ENCODE measurements at places on chromosomes 5 and 9.
A peak's percentile ranks its signal among the peaks of the same experiment; 100 is the strongest.

DNA sequence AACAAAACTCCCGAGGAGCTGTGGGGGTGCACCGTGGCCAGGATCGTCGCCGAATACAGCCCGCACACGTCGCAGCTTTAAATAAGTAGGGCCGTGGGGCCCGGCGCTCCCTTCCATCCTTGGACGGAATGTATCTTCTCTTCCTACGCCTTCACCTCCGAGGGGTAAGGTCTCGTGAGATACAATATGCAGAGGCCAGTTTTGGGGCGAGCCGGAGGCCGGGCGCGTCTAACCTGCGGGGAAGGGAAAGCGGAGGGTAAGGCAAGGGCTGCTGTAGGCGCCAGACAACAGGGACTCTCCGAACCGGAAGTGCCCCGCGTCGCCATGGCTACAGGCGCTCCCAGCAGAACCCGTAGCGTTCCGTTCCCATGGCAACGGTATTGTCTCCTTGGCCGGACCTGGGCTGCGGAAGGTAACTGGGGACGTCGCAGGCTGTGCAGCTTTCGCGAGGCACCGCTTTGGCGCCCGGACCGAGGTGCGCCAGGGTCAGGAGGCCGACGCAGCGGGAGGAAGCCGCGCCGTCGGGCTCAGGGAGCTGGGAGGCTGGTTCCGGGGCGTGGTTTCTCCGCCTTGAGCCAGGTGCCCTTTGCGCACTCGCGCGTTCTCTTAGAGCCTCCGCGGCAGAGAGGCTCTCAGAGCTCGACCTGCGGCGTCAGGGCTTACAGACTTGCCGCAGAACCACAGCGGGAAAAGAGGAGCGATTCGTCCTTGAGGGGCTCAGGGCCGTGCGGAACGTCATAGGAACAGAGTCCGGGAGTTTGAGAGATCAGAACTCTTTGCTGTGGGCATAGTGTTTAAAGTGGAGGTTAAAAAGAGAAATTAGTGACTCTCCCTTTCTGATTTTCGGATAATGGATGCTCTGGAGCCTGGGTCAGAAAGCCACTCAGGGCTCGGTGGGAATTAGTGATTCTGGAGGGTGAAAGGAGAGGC is at the start of gene TTC23L:
TSS of gene TTC23L (plus strand) at position 380 of the 930 bp plus-strand sequence. CDS start 1,508 bp downstream, outside the sequence.
- peak; percentile 85 for DNase-seq

DNA sequence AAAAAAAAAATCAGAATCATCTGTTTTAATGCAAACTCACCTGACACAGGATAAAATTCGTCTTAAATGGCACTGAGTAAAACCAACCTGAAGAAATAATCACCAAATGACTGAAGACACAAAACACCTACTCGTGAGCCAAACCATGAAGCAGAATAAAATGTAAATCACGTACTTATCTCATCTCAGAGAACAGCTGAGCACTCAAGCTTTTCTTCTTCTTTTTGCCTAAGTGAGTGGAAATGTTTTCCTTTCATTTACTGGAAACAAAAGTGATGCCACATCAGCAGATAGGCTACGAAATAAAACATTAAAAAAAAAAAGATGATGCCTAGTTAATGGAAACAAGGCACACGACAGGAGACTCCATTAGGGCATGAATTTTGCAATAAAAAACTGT is 36.4 kb downstream of the ATPSCKMT start:
- no peak for DNase-seq

DNA sequence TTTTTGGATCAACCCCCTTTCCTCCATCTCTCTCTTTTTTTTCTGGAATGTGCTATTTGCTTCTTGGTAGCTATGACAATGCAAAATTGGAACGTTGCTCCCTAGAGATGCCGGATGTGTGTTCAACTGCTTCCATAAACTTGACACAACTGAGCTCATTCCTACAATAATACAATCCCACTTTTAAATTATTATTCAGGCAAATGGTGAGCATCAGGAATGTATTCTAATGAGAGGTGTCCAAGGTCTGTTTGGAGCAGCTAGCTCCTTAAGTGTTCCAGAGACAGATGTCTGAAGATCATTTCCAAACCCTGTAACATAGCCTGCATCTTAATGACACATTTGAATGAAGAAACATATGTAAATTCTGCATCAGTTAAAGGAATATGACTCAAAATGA is 518.4 kb downstream of the TAF11L14 start:
- no peak for DNase-seq

DNA sequence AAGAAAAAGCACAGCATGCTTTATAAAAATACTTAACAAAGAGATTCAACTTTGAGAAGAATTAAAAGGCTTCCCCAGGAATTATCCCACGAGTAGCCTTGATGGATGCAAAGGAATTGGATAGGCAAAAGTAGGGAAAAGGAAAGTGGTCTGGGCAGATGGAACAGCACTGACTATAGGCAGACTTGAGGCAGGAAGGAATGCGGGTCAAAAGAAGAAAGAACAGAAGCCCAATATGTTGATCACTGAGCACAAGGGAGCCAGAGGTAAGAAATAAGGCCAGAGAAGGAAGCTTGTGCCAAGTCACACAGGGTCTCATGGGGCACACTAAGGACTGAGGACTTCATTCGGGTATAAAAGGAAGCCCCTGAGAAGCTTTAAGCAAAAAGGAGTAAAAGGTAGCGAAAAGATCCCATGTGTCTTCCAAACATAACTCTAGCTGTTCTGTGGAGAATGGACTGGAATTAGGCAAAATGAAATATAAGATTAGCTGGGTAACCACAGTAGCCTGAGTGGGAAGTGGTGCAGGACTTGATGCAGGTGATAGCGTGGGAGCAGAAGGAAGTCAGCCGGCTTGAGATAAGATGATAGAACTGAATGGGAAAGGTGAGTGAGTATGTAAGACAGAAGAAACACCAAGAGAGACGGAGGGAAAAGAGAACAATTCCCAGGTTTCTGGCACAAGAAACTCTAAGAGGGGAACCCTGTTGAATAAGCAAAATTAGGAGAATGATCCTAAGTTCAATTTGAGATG is 106.6 kb downstream of the DENND1A start:
- DNase-seq: no peak

DNA sequence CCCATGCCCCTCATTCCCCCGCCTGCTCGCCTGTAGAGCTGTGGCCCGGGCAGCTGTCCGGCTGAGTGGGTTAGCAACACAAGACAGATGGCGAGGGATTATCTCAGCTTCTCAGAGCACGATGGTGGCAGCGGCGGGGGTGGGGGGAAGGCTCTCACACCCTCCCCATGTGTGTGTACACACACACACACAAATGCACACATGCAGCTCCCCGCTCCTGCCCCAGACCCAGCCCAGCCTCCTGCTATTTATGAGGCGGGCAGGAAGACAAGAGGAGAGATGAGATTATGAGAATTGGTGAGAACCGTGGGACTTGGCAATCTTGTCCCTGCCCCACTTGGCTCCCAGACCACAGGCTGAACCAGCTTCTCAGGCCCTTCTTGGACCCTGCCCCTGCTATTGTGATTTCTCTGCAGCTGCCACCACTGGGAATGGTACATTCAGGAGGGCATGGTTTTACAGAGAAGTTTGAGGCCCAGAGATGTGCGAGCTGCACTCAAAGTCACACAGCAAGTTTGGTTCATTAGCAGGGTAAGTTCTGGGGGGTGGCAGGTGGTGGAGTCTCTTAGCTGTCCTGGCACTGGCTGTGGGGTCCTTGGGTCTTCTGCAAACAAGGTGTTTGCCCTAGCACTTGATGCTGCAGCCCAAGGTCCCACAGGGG is 51.0 kb upstream of the PSD2 start:
- no peak for DNase-seq

GRCh38 chr5:170390472-170390871 is 1.3 kb upstream of the KCNMB1 start:
- no peak for DNase-seq

DNA sequence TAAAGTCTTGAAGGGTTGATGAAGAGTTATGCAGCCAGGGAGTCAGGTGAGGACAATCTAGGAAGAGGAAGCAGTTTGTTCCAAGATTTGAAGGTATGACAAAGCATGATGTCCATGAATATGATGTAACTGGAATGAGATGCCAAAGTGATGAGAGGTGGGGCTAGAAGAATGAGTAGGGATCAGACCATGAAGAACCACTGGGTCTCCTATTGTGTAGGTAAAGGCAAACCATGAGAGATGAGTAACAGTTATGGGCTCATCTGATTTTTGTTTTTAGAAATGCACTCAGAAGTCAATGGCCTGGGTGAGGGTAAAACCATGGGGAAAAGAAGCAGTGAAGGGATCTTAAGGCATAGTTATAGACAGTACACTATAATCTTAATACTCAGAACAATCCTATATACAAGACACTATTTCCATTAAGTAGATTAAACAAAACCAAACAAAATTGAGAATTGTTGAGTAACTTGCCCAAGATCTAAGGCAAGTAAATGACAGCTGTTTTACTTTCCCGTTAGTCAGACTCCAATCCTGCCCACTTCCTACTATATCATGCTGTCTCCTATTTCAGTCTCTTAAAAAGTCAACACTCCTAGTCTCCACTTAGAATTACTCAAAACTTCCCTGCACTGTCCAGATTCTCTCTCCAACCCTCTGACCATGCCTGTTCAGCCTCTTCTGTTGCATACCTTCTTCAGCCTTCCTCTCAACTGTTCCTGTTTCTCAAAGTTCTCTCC is 393.8 kb upstream of the MEF2C start:
- DNase-seq: no peak

- no peak for DNase-seq
Observed at GRCh38 chr9:16543225-16543624, 327.2 kb downstream of the BNC2 start.

GRCh38 chr5:150562832-150563231 is 54.9 kb downstream of the NDST1 start:
- no peak for DNase-seq
